ENCODE measurements at places on chromosomes 13 and 19. TPM values are rescaled to one million over a fixed set of nuclear protein-coding genes. Genes with fewer than 3 reads are reported as not detected.

CEACAM21 gene
- not detected for total RNA-seq

MBD3 gene
- total RNA-seq = 76.1 TPM

SLC8A2 gene
- 4.8 TPM for total RNA-seq

TMEM238 gene
- total RNA-seq = 8.9 TPM

PPM1N gene
- not detected for total RNA-seq
